Uterus (tissue), 4 donors: ENCODE measurements at places on chromosomes 6 and 20.

GRCh38 chr6:14702678-14703077 is 543.2 kb upstream of the JARID2 start:
- no peak for DNase-seq

DNA sequence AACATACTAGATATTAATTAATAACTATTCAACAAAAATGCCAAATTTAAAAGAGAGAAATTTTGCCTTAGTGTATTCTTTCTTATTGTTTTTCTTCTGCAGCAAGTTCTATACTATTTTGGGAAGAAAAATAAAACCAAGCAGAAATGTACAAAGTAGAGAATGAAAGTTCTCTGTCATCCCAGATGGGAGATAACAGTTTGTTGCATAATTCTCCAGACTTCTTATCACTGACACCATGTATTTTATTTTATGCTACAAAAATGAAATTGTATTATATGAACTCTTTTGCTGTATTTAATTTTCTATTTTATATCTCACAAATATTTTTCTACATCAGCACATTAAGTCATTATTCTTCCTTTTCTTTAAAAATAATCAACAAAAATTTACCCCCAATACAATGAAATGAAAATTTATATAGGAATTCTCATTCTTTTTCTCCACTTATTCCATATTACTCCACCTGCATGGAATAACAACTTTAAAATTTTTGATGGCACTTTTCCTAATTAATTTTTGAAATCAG is 18.2 kb downstream of the TMEM244 start:
- DNase-seq = no peak

- peak; percentile 49 for DNase-seq
These were observed 24.7 kb downstream of the TTLL9 start for GRCh38 chr20:31894980-31895675.

DNA sequence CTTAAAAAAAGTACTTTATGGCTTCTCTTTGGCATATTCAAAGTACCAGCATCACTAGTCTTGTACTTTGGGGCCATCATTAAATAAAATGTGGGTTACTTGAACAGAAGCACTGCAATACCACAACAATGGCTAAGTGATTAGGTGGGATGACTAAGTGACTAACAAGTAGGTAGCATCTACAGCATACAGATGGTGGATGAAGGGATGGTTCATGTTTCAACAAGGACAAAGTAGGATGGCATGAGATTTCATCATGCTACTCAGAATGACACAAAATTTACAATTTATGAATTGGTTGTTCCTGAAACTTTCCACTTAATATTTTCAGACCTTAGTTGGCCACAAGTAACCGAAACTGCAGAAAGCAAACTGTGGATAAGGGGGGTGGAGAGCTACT is 7.7 kb downstream of the MPC1 start:
- DNase-seq = no peak

- no peak for DNase-seq
These were observed 5.0 kb downstream of the CPXM1 start for GRCh38 chr20:2795451-2795850.

DNA sequence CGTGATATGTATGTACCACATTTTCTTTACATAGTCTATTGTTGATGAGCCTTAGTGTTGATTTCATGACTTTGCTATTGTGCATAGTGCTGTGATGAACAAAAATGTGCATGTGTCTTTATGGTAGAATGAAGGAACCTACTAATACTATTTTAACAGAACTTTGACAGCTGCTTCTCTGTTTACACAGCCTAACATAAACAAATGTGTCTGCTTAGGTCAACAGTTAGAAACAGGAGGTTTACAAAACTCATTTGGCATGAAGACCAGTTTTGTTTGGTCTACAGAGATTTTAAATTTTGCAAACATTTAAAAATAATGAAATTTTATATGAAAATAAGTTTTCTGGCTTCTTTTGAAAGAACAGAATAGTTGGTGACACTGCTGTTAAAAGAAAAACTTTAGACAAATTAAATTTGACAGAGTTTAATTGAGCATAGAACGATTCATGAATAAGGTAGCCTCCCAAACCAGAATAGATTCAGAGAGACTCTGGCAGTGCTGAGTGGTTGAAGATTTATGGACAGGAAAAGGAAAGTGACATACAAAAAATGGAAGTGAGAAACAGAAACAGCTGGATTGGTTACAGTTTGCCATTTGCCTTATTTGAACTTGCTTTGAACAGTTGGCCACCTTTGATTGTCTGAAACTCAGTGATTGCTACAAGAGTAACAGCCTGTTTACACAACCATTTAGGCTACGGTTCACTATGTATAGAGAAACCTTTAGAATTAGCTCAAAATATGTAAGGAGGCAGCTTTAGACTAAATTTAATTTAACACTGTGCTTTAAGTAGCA is 715.8 kb upstream of the HS3ST5 start:
- no peak for DNase-seq

GRCh38 chr6:109362102-109362884 is 20.0 kb downstream of the CD164 start:
- no peak for DNase-seq

GRCh38 chr6:53413326-53413725 is 64.6 kb upstream of the ELOVL5 start:
- DNase-seq = no peak

GRCh38 chr6:30840935-30841643 is 43.2 kb upstream of the DDR1 start:
- no peak for DNase-seq

DNA sequence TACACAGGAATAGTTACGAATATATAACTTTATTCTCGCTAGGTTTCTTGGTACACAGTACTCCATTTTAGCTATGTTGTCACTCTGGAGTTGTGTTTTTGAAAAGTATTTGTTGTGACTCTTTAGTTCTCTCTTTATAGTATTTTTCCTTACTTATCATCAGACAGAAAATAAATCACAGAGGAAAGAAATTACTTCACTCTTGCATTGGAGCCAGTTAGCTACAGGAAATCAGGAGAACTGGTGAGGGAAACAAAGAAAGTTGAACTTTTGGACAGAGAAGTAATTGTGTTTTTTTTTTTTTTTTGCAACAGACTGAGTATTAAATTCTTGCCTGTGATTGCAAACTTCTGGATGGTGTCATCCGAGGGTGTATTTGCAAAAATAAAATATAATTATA is 33.9 kb downstream of the DSE start:
- DNase-seq = no peak
